IMR-90 (cell line): ENCODE measurements at places on chromosomes 4 and X. TPM values are rescaled to one million over a fixed set of nuclear protein-coding genes. Genes with fewer than 3 reads are reported as not detected.
A peak's percentile ranks its signal among the peaks of the same experiment; 100 is the strongest.

Gene TCP11X2
- total RNA-seq = not detected in 2 replicates

- H3K36me3 ChIP-seq = no peaks in the 10 kb centered on the region
- no peaks in the 10 kb centered on the region for H3K4me1 ChIP-seq
- H3K27me3 ChIP-seq = no peaks in the 10 kb centered on the region
- DNase-seq = no peak
- H3K27ac ChIP-seq = no peak overlapping the region
- no peak overlapping the region for H3K4me3 ChIP-seq
Observed at GRCh38 chrX:105328773-105329172, 108.3 kb upstream of the TEX13A start.

GRCh38 chr4:184417802-184418511 is 56.4 kb downstream of the IRF2 start:
- DNase-seq = peak; percentile 94
- H3K27ac ChIP-seq = peak overlapping the region; percentile 67
- peaks cover 8% of the 10 kb centered on the region for H3K4me1 ChIP-seq
- H3K36me3 ChIP-seq = peaks cover 24% of the 10 kb centered on the region
- no peak overlapping the region for H3K4me3 ChIP-seq
- H3K27me3 ChIP-seq = no peaks in the 10 kb centered on the region

DNA sequence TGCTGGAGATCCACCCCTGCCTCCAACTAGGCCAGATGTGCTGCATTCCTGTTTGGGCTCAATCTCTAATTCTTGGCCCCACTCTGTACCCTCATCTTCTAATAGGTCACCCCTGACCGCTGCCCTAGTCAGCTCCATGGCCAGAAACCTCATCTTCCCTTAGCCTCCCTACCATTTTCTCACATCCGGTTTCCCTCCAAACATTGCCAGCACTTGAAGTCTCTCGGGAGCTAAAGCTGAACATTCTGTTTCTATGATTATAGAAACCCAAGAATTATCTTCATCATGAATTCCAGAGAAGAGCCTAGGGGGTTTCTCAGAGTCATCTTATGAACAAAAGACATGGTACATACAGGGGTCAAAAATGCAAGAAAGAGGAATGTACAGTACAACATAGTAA is 179.7 kb downstream of the AMELX start:
- DNase-seq = no peak
- no peaks in the 10 kb centered on the region for H3K4me1 ChIP-seq
- H3K36me3 ChIP-seq = no peaks in the 10 kb centered on the region
- H3K4me3 ChIP-seq = no peak overlapping the region
- H3K27me3 ChIP-seq = no peaks in the 10 kb centered on the region
- H3K27ac ChIP-seq = no peak overlapping the region

DNA sequence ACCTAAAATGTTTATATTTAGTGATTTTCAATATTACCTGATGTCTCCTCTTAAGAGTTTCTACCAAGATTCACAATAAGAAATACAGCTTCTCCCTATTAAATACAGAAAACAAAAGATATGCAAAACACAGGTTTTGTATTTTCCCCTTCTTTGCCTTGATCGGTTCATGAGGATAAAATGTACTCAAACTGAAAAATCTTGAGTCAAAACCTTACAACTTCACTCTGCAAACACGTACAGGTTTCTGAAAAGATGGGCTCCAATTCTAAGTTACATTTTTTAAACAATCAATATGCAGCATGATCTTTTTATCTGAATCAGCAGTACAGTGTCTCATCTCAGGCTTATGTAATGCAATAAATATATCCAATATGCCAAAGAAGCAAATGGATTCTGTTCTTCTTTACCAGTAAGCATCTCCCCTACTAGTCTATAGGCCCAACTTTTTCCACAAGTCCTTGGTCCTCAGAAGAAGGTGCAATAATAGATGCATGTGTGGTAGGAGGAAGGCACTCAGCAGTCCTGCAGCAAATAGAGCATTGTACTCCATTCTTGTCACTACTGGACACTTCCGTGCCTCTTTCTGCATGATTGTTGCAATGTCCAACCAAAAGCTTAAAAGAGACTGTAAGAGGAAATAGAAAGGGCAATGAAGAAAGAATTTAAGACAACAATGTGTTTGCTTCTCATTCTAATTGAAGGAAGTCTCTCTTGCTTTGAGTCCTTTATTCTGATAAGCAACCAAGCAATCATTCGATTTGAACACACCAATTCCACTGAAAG is 3.2 kb downstream of the MAPK10 start:
- peaks cover 2% of the 10 kb centered on the region; the same call in 1 of the 2 replicates for H3K4me1 ChIP-seq
- no peak overlapping the region for H3K4me3 ChIP-seq
- DNase-seq = no peak
- no peaks in the 10 kb centered on the region for H3K27me3 ChIP-seq
- no peak overlapping the region for H3K27ac ChIP-seq
